ENCODE measurements at places on chromosomes 11 and 22.

- no peak overlapping the region for H3K4me3 ChIP-seq
- no peaks in the 10 kb centered on the region for H3K36me3 ChIP-seq
- DNase-seq = no peak
- peaks cover 13% of the 10 kb centered on the region for H3K27me3 ChIP-seq
- H3K4me1 ChIP-seq = peaks cover 13% of the 10 kb centered on the region
Measured at GRCh38 chr11:60952742-60953170, 780 bp upstream of the SLC15A3 start.

DNA sequence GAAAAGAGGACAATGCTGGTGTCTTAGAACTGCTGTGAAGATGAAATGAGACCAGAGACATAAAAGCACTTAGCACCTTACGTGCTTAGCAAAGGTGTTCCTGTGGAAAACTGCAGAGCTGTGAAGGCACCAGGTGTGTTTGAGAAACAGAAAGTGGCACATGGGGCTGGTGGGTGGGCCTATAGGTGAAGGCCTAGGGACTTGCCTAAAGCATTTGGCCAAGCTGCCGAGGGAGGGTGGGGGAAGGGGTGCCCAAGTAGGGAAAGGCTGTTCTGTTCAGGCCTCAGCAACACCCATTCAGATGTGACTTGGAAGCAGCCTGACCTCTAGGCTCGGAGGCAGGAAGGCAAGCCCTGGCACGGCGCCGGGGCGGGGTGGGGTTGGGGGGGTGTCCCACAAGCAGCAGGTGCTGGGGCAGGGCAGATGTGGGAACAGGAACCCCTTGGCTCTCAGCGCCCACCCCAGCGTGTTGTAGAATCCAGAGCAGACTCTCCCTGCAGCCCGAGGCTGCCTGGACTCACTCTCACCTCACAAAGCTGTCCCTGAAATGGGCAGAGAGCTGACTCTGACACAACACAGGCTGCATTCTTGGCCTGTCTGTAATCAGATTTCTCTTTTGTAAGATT, 366.7 kb upstream of the NARS2 start:
- no peaks in the 10 kb centered on the region for H3K27me3 ChIP-seq
- no peak for DNase-seq
- no peaks in the 10 kb centered on the region for H3K36me3 ChIP-seq
- H3K4me1 ChIP-seq = peaks cover 30% of the 10 kb centered on the region
- H3K27ac ChIP-seq = peak overlapping the region; percentile 94

DNA sequence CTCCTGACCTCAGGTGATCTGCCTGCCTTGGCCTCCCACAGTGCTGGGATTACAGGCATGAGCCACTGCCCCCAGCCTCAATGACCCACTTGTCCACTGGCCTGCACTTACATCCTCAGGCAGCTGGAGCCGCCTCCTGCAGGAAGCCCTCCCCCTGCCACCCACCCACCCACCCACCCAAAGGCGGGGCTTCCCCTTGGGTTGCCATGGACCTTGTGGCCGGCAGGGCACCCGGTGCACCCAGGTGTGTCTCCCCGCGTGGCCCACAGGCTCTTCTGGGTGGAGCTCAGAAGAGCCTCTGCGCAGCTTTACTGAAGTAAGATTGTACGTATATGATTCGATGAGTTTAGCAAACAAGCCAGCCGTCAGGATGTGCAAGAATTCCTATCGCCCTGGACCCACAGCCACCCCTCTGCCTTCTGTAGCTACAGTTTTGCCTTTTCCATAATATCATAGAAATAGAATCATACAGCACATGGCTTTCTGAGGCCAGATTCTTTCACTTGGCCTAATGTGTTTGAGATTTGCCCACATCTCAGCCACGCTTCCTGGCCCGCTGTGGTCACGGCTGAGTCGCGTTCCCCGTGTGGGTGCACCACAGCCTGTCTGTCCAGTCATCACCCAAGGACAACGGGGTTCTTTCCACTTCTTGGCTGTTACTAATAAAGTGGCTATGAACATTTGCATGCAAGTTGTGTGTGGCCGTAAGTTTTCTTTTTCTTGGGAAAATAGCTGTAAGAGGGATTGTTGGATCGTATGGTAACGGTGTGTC, 5.3 kb upstream of the BRSK2 start:
- H3K4me1 ChIP-seq = peaks cover 5% of the 10 kb centered on the region
- no peak overlapping the region for H3K4me3 ChIP-seq
- no peaks in the 10 kb centered on the region for H3K36me3 ChIP-seq
- H3K27ac ChIP-seq = no peak overlapping the region
- peaks cover 14% of the 10 kb centered on the region for H3K27me3 ChIP-seq

GRCh38 chr11:450809-451451, 851 bp downstream of the PTDSS2 start:
- H3K36me3 ChIP-seq = peaks cover 19% of the 10 kb centered on the region
- peaks cover 25% of the 10 kb centered on the region for H3K4me1 ChIP-seq
- H3K4me3 ChIP-seq = peak overlapping the region; percentile 93
- H3K27me3 ChIP-seq = no peaks in the 10 kb centered on the region

All from trophoblast cell (in vitro differentiated cells and primary cell).